ENCODE measurements at places on chromosomes 12 and 14. TPM values are rescaled to one million over a fixed set of nuclear protein-coding genes. Genes with fewer than 3 reads are reported as not detected.

FOXG1 gene
- 0.83 TPM for total RNA-seq

XRCC3 gene
- 13.1 TPM for total RNA-seq

GARIN6 gene
- total RNA-seq: not detected

PRH2 gene
- total RNA-seq: not detected

RILPL1 gene
- total RNA-seq: 7.3 TPM

BICDL1 gene
- under 0.01 TPM for total RNA-seq

ANO4 gene
- 1.3 TPM for total RNA-seq

KIAA0586 gene
- total RNA-seq: 47.0 TPM

CCDC38 gene
- not detected for total RNA-seq

AQP2 gene
- not detected for total RNA-seq

PWP1 gene
- total RNA-seq: 69.0 TPM

SYNDIG1L gene
- 0.15 TPM for total RNA-seq

GPR65 gene
- total RNA-seq: under 0.01 TPM

MDM1 gene
- 7.4 TPM for total RNA-seq

TNS2 gene
- 128 TPM for total RNA-seq

Measured in smooth muscle cell of trachea (primary cell).